ENCODE measurements at places on chromosomes 6 and 20.
A peak's percentile ranks its signal among the peaks of the same experiment; 100 is the strongest.

GRCh38 chr6:105692613-105693215 lies 289.8 kb upstream of the PREP start:
- DNase-seq: no peak

- peak; percentile 93 for DNase-seq
Observed at GRCh38 chr6:45626087-45626891, 248.6 kb upstream of the SUPT3H start.

- DNase-seq: no peak
Observed at GRCh38 chr6:121305957-121306607, 28.2 kb downstream of the TBC1D32 start.

DNA sequence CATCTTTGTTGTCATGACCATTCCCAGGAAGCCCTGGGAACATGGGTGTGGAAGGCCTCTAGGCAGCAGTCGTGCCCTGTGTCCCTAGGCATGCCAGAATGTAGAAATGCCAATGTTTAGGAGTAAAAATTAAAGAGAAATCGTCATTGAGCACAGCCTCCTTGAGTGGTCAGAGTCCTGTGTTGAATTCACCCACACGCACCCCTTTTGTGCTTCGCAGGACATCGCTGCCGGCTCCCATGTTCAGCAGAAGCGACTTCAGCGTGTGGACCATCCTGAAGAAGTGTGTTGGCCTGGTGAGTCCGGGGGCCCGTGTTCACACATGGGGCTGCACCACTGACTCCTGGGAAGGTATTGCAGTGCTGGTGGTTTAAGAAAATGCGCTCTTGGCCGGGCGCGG lies 25.1 kb downstream of the OSBPL2 start:
- DNase-seq: no peak

DNA sequence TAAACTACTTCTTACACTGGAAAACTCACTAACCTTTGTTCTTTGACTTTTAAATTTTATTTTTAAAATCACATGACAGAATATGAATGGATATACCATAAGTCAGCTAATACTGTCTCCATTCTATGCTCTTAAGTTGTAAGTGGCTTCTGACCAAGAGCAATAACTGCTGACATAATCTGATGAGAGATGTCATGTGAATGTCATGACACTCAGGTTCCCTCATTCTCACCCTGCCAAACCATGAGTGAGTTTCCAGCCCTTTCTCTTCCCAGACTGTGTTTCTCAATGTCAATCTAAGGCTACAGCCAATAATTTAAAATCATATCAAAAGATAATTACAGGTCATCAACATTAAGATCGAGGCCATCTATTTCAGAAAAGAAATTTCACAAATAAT lies 39.7 kb downstream of the KIF16B start:
- no peak for DNase-seq

DNA sequence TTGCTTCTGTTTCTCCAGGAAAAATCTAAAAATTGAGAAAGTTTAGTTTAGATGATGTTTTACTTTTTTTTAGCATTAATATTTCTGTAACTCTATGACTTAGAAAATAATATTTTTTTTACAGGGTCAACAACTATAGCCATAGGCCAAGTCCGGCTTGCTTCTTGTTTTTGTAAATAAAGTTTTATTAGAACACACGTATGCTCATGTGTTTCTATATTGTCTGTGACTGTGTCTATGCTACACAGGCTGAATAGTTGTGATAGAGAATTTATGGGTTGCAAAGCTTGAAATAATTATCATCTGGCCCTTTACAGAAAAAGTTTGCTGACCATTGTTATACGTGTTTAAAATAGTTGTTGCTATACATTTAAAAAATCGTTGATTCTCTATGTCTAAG lies 399.2 kb downstream of the EPM2A start:
- DNase-seq: no peak

DNA sequence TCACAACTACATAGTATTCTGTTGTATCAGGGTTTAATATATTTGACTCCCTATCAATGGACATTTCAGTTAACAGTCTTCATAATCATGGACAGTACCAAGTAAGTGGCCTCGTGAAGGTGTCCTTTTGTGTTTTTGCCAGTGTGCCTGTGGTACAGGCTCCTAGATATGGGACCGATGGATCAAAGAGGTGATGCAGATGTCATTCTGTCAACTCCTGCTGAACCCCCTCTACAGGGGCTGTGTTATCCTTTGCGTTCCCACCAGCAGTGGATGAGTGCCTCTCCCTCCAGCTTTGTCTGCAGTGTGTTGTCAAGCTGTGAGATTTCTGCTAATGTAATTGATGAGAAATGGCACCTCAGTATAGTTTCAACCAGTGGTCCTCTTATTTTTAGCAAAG lies 210.7 kb downstream of the QKI start:
- DNase-seq: no peak

DNA sequence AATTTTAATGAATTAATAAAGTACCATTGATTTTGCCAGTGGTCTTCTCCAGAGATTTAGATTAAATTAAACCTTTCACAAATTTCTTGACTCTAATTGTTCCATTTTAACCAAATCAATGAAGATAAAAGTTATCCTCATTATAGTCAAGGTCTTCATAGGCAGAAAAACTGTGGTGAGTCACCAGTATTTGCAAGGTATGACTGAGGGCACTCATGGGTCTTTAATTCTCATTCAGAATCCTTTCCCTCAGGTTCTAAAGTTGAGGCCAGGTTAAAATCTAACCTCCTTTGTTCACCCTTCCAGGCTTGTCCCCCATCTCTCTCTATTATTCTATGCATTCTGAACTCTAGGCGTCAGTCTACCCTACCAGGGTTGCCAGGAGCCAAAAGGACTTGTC lies 93.9 kb downstream of the JAG1 start:
- no peak for DNase-seq

- no peak for DNase-seq
Observed at GRCh38 chr6:86969573-86969972, 32.2 kb downstream of the HTR1E start.

DNA sequence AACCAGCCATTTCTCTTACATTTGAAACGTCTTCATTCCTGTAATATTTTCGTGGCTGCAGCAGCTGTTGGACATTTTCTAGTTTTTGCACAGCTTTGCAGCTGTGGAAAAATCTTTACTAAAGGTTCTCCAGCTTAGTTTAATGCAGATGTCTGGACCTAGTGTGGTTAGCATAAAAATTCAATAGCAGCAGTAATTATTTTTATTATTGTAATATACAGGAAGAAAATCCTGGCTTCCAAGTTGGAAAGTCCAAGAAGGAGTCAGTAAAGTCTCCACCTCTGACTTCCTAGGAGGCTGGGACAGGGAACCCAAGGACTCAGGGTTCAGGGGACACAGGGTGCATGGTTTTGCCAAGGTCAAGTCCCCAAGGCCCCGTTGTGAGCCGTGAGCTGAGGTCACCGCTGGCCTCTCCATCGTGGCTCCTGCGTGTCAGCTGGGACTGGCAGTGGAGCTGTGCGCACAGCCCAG lies 230.6 kb downstream of the FNDC1 start:
- DNase-seq: no peak

DNA sequence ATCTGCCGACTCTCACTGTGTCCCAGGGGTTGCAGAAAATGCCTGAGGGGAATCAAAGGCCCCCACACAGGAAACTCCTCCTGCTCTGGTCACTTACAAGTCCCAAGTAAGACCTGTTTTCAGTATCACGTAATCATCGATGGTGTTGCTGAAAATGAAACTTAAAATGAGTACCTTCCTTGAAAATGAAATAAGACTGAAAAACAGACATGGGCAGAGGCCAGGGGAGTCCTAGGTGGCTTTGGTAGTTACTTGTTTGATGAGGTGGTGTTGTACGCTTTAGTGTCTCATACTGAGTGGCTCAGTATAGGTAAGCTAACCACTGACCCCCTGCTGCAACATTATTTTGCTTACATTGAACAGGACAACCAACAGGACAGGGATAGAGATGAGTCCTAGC lies 43.0 kb upstream of the SYNCRIP start:
- no peak for DNase-seq

DNA sequence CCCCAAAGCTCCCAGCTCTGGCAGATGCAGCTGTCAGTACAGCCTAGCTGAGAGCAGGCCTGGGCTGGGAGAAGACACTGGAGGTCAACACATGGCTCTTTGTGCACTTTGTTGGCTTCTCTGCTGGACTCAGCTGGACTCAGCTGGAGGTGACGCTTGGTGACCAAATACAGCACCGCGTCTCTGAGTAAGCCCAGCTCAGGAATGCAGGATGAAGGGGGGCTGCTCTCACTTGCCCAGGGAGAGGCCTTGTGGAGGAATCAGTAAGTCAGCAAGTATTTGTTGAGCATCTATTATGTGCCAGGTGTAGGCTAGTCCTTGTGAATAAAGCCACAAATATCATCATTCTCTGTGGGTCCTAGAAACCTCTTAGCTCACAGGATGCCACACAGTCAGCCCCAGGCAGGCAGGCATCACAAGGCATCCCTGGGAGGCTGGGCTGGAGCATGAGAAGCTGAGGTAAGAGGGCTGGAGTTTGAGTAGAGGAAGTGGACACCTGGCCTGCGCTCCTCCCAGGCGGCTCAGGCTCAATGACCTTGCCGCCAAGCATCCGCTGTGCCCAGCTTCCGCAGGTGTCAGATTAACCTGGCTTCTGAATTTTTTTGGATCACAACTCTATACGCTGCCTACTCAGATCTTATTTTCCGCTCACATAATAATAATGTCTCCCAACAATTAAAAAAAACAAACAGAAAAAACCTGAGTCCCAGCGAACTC lies 95.4 kb downstream of the TMEM170B start:
- no peak for DNase-seq

DNA sequence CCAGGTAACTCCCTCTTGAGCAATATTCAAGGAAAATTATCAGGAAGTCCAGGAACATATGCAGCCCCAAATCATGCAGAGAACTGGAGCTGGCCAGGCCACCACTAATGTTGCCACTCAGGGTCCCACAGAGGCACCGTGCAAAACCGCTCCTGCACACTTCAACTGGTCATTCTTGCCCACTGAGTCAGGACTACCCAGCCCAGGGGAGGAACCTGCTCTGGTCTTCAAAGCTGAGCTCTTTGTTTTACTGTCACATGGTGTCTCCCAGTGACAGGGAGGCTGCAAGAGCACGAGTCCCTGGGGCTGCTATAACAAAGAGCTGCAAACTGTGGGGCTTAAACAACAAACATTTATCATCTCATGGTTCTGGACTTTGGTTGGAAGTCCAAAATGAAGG lies 336.0 kb upstream of the PRDM1 start:
- no peak for DNase-seq

DNA sequence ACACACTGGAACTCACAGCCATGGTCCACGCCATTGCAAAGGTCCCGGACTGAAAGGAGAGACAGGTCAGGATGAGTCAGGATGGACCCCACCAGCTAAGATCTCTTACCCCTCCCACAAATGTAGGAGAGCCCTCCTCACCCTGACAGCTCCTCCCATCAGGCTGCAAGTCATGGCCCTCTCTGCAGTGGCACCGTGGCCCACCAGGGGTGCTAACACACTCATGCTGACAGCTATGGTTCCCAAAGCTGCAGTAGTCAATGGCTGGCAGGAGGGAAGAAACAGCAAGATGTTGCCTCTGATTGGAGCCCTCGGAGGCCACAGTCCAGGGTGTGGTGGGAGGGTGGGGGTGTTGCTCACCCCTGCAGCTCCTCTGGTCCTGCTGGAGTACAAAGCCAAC lies 5.7 kb upstream of the RBPJL start:
- no peak for DNase-seq
